ENCODE measurements at places on chromosomes 16 and 17.

GRCh38 chr17:74465378-74466110 is 890 bp upstream of the CD300A start:
- DNase-seq: no peak

- DNase-seq: no peak
Measured at GRCh38 chr17:79189305-79189704, 114.7 kb downstream of the ENGASE start.

GRCh38 chr17:19766421-19767270 is 18.5 kb upstream of the ALDH3A1 start:
- peak; percentile 79 for DNase-seq

- no peak for DNase-seq
Measured at GRCh38 chr16:50668368-50669008, 12.6 kb downstream of the SNX20 start.

DNA sequence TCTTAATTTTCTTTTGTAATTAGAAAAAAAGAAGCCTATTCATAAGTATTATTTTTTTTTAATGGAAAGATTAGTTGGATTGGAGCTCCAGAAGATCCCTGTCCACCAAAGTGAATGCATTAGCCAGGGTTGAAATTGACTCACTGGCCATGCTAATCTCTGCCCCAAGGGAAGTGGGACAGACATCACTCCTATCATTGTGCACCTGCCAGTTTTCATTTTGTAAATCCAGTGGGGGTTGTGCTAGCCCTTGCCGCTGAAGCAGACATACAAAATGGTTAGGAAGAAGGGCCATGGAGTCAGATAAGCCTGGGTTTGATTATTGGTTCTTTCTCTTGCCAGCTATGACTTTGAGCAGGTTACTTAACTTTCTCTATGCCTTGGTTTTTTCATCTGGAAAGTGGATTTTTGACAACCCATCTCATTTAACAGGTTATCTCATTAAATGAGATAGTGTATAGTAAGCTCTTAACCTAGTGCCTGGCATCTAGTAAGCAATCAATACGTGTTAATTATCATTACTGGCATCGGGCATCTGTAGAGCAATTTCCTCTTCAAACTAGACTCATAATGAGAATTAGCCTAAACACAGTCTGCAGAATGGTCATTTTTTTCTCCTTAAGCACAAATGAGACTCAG is 216.9 kb downstream of the IRX3 start:
- no peak for DNase-seq

GRCh38 chr17:8118769-8119580 is 661 bp upstream of the ALOXE3 start:
- peak; percentile 89 for DNase-seq

- no peak for DNase-seq
Measured at GRCh38 chr17:538181-538973, 176.3 kb downstream of the VPS53 start.

GRCh38 chr16:59212492-59213024 is 478.4 kb upstream of the GOT2 start:
- DNase-seq: no peak

DNA sequence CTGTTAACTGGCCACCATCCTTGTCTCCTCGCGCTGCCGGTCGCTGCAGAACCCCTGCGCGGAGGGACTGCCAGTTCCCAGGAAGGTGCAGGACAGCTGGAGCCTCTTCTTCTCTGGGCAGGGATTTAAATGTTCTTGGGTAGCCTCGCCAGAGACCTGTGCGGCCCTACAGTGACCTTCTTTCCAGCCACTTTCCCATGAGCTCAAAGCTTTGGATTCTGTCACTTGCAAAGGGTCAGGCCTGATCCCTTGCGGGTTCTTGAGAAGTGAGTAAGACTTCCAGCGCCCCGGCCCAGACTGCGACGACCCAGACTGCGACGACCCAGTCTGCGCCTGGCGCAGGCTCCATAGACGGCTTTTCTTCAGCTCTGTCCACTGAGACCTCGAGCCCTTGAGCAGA is 1.4 kb upstream of the SLFN5 start:
- peak; percentile 49 for DNase-seq

Measured in activated naive CD8-positive, alpha-beta T cell treated with anti-CD3 and anti-CD28 coated beads for 36 hours (primary cell).